ENCODE measurements at places on chromosomes 13 and 19. TPM values are rescaled to one million over a fixed set of nuclear protein-coding genes. Genes with fewer than 3 reads are reported as not detected.

C1QTNF9B gene
- total RNA-seq: 1.9 TPM

ZNF726 gene
- total RNA-seq: 0.32 TPM

SYCN gene
- total RNA-seq: not detected

ZNF99 gene
- 0.05 TPM for total RNA-seq

ATXN8OS gene
- total RNA-seq: not detected

ZNF729 gene
- total RNA-seq: not detected

ZNF492 gene
- 0.11 TPM for total RNA-seq

KIR2DL3 gene
- total RNA-seq: not detected

ZNF429 gene
- total RNA-seq: 6.4 TPM

SHANK1 gene
- total RNA-seq: 0.40 TPM

PLIN4 gene
- total RNA-seq: 239 TPM

PRKCG gene
- not detected for total RNA-seq

ENOX1 gene
- total RNA-seq: 7.5 TPM

FREM2 gene
- 0.03 TPM for total RNA-seq
